NCI-H1436 treated with DMSO at 0.1 percent for 48 hours (cell line): ENCODE measurements at places on chromosomes 7 and 10.

- no peak for DNase-seq
Observed at GRCh38 chr7:91776171-91776570, 104.3 kb downstream of the MTERF1 start.

GRCh38 chr10:77537071-77537470, 100.5 kb downstream of the KCNMA1 start:
- DNase-seq, result no peak

GRCh38 chr7:136009488-136010079, 32.4 kb upstream of the MTPN start:
- DNase-seq, result no peak

GRCh38 chr10:22110761-22111160, 107.1 kb downstream of the EBLN1 start:
- no peak for DNase-seq

DNA sequence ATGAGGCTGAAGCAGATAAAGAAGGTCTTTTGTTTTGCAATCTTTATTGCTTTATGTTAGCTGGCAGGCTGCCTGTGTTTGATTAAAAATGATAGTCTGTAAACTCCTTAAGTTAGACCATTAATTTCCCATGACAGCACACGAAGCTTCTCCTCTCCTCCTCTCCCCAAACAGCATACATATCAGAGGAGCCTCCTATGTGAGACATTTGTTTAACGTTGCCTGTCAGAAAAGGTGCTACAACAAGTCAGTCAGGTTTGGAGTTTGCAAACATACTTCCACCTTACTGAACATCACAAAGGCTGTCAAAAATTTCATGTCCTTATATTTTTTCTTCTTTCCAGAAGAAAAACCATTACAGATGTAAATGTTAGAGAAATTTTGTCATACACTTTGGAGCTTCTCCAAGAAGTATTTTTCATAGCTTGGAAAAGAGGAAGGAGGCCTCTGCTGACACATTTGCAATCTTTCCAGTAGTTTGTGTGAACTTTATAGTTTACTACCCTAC, 393.1 kb downstream of the EXOC4 start:
- no peak for DNase-seq

DNA sequence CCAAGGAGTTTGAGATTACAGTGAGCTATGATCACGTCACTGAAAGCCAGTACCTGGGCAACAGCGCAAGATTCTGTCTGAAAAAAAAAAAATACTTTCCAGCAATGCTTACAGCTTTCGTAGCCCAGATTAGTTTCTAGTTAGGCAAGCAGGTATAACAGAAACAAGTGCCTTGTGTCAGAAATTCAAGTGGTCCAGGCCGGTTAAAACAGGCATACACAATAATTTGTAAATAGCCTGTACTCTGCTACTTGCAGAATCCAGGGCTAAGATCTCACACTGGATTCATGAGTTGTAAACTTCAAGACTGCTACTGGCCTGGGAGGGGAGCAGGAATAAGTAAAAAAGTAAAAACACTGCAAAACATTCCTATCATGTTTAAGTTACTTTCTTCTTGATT, 512.9 kb downstream of the IPMK start:
- no peak for DNase-seq

- no peak for DNase-seq
Observed at GRCh38 chr7:28107960-28108359, 72.6 kb downstream of the JAZF1 start.

- no peak for DNase-seq
Observed at GRCh38 chr7:92622030-92622429, 31.8 kb upstream of the FAM133B start.

- no peak for DNase-seq
Observed at GRCh38 chr7:5435291-5436002, 11.8 kb upstream of the TNRC18 start.
